ENCODE measurements at places on chromosomes 4 and X.

GRCh38 chrX:13658602-13659001 lies 5.7 kb downstream of the TCEANC start:
- DNase-seq: peak; percentile 49

GRCh38 chr4:64271601-64272081 lies 137.6 kb downstream of the TECRL start:
- DNase-seq: no peak

- no peak for DNase-seq
Measured at GRCh38 chr4:16237715-16238114, 11.4 kb upstream of the TAPT1 start.

DNA sequence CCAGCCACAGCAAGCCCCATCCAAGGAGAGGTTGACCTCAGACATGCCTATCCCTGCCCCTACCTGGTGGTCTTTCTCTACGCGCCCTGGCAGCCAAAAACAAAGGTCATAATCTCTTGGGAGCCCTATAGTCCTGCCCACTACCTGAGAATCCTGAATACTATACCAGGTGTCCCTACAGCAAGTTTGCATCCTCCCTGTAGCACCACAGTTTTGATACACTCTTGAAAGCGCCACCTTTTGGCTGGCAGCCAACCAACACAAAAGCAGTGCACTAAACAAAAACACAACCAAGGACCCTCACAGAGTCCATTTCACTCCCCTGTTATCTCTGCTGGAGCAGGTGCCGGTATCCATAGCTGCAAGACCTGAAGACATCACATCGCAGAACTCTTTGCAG lies 523.8 kb upstream of the CPEB2 start:
- no peak for DNase-seq

GRCh38 chr4:166014411-166014810 lies 141.4 kb downstream of the TLL1 start:
- DNase-seq: no peak

GRCh38 chr4:37522996-37523395 lies 163.2 kb downstream of the RELL1 start:
- DNase-seq: no peak

GRCh38 chrX:20500949-20501348 lies 234.2 kb upstream of the RPS6KA3 start:
- DNase-seq: no peak

DNA sequence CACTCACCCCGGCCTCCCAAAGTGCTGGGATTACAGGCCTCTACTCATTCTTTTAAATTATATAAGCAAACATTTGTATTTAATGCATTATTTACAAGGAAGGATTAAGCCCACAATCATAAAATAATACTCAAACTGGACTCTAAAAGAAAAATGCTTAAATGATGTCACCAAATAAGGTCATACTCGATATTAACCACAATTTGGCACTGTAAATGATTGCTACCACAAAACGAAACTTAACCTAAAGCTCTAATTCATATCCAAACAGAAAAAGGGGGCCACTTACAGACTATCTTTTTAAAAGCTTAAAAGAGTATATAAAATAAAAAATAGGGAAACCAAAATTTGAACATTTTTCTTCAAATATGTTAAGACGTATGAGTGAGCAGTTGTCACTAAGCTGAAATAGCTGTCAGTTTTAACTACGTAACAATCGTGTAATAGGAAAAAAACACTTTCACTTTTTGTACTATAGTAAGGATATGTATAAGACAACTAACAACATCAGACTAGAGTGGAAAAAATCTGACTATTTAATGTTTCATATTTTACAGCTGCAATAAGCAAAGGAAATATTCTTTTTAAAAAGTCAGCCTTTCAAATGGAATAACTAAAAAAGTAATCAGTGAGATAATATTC lies 108.2 kb upstream of the GPR34 start:
- no peak for DNase-seq

DNA sequence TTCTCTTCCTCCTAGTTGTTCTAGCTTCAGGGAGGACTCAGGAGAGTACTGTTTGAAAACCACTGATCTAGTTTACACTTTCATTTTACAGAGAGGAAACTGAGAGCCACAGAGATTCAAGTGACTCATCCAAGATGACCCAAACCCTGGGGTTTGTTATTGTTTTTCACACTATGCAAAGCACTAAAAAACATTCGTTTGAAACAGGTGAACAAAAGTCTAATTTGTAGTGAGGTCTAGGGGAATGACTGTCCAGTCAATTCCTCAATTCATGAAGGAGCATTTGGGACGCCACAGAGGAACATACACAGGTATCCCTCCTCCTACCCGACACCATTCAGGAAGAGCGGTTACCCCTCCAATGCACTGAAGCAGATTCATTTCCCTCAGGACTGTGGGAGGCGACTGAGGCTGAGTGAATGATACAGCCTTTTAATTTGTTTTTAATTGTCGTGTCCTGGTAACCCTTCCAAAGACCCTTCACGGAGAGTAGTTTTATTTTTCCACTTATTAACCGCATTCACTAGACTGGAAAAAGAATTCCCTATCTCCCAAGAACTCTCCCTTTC lies 30.3 kb downstream of the TLR10 start:
- peak; percentile 44 for DNase-seq

GRCh38 chrX:120781403-120781802 lies 94.3 kb downstream of the CT47B1 start:
- DNase-seq: peak; percentile 48

DNA sequence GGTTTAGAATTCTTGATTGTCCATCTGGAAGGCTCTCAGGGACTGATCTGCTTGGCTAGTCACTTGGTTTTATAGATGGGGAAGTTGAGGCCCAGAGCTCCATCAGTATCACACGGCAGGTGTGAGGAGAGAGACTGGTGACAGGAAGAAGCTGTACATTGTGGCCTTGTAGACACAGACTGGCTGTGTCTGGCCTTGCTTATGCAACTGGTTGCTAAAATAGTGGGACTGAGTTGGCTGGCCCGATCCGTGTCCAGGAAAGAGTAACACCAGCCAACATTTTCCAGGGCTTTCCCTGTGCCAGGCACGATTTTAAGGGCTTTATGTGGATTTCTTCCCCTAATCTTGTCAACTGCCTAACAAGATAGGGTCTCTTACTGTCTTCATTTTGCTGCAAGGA lies 2.8 kb downstream of the TBC1D14 start:
- DNase-seq: no peak

- DNase-seq: peak; percentile 82
Measured at GRCh38 chr4:182644683-182645050, 272.5 kb downstream of the DCTD start.

GRCh38 chrX:20221902-20222301 lies 44.8 kb downstream of the RPS6KA3 start:
- peak; percentile 12 for DNase-seq

GRCh38 chrX:133189195-133189594 lies 29.0 kb downstream of the TFDP3 start:
- DNase-seq: no peak

DNA sequence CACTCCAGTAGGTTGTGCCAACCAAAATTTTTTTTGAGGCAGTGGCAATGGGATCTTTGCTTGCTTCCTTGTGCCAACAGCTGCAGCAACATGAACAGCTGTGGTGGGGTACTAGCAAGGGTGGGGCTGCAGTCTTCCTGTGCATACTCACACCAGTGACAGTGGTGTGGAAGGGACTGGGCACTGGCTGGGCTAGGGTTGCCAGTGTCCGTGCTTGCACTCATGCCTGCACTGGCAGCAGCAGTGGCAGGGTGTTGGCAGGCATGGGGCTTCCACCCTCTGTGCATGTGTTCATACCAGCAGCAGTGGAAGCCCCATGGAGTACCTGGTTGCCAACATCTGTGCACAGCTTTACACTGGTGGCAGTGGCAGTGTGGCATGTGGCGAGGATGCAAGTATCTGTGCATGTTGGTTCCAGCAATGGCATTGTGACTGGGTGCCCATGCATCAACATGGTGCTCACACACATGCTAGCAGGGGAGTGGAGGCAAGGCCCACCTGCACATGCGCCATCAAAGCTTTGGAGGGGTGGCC lies 1312.6 kb downstream of the PCDH18 start:
- no peak for DNase-seq

DNA sequence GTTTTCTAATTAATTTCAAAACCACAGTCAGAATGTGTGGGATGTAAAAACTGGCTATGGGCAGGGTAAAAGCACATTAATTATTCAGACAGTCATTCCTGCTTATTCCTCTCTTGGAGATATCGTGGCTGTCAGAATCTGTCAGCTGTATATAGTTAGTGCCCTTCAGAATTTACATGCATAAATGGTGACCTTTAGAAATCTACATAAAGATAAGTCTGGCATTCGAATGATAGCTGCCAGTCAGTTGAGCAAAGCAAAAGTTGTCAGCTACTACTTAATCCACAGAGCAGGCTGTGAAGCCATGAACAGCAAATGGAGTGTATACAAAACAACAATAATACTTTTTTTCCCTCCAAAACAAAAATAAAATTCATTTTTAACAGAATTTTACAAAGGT lies 189.5 kb downstream of the ADGRL3 start:
- DNase-seq: no peak

Data from AG10803 (cell line).